ENCODE measurements at places on chromosomes 16 and 17. TPM values are rescaled to one million over a fixed set of nuclear protein-coding genes. Genes with fewer than 3 reads are reported as not detected.
A peak's percentile ranks its signal among the peaks of the same experiment; 100 is the strongest.

DNA sequence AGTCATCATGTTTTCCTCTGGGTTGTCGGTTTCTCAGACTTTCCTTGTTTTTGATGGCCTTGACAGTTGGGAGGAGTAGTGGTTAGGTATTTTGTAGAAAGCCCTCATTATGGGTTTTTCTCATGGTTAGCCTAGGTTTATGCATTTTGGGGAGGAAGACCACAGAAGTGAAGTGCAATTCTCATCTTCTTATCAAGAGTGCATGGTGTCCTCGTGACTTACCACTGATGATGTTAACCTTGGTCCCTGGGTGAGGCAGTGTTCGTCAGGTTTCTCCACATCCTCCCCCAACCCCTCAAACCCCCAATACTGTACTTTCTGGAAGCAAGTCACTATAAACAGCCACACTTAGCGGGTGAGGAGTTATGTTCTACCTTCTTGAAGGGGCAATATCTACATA, 42.3 kb downstream of the BPTF start:
- DNase-seq = no peak
- H3K27ac ChIP-seq = no peak overlapping the region
- peaks cover 32% of the 10 kb centered on the region for H3K36me3 ChIP-seq
- no peak overlapping the region for H3K4me3 ChIP-seq

DNA sequence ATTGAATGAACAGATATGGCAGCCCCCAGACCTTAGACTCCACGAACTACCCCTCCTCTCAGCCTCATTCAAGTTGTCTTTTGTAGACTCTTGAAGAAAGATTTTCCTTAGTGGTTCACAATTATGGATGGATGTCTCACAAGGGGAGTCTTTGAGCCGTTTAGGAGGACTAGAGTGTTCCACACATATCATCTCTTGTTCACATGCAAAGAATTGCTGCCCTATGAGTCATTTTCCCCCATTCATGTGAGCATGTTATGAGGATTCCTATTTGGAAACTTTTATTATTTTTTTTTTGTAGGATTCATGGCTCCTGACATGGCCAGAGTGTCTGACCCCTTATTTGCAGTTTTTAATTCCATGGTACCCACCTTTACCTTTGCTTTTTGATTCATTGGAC, 237.1 kb downstream of the SHISA9 start:
- H3K4me1 ChIP-seq = peaks cover 4% of the 10 kb centered on the region
- no peak for DNase-seq
- no peaks in the 10 kb centered on the region for H3K27me3 ChIP-seq
- H3K27ac ChIP-seq = no peak overlapping the region
- H3K36me3 ChIP-seq = no peaks in the 10 kb centered on the region

TRPV3 gene
- 1.2 TPM for total RNA-seq

- H3K27ac ChIP-seq = no peak overlapping the region
- H3K4me1 ChIP-seq = no peaks in the 10 kb centered on the region
- peaks cover 9% of the 10 kb centered on the region for H3K36me3 ChIP-seq
- H3K4me3 ChIP-seq = peak overlapping the region; percentile 79
- H3K27me3 ChIP-seq = no peaks in the 10 kb centered on the region
These were observed 1.0 kb downstream of the ORAI3 start for GRCh38 chr16:30949650-30950515.

SOCS7 gene
- 31.0 TPM for total RNA-seq

DNA sequence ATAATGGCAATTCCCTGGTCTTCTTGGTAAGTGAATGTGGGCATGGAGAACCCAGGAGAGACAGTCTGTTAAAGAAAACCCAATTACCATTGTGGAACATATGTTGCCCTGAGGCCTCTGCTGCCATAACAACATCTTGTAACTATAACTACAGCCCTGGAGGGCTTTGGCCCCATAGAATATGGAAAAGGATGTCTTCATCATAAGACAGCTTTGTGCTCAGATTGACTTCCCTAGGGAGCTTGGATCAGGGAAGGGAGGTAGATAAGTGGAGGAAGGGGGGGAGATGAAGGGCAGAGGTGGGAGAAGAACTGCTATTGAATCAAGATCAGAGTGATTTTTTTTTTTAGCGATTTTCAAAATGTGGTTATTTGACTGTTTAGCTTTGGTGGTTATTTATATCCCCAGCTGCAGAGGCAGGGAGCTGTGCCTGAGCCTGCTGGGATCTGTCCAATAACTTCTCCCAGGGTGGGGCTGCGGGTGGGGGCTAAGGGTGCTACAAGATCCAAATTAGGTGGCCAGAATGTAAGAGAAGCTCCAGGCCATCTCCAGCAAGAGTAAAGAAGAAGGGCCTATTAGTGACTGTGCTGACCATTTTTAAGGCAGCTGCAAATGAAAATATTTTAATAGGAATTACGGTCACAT, 5.3 kb upstream of the KAT7 start:
- no peaks in the 10 kb centered on the region for H3K27me3 ChIP-seq
- no peak overlapping the region for H3K4me3 ChIP-seq
- no peak for DNase-seq
- no peaks in the 10 kb centered on the region for H3K4me1 ChIP-seq
- H3K27ac ChIP-seq = no peak overlapping the region

- no peaks in the 10 kb centered on the region for H3K4me1 ChIP-seq
- no peak overlapping the region for H3K27ac ChIP-seq
- peak; percentile 54 for DNase-seq
- peaks cover 15% of the 10 kb centered on the region for H3K36me3 ChIP-seq
- no peak overlapping the region for H3K4me3 ChIP-seq
These were observed 19.4 kb upstream of the COL1A1 start for GRCh38 chr17:50220811-50221210.

DNA sequence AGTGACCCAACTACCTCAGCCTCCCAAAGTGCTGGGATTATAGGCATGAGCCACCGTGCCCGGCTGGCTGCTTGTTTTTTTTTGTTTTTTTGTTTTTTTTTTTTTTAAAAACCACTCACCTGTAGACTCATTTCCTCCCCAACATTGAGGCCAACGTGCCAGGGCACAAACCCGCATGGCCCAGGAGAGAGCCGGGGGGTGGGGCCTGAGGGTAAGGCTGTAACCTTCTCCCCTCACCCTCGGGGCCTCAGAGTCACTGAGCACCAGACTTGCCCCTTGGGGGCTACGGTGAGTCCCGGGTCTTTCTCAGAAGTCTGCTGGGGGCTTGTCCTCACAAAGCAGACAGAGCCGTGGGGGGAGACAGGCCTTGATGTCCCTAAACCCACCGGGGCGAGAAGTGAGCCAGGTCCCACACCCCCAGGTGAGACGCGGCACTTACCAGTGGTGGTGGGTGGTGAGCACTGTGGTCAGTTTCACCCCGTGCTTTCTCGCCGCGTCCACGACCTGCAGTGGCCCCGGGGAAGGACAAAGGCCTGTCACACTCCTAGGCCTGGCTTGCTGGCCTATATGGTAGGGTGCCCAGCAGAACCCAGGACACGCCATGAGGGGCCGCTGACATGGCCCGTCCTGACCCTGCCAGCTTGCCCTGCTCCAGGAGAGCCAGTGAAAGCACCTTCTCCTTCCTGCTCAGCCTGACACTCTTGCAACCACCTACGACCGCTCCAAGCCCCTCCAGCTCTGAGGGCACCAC, 4.6 kb downstream of the HAGH start:
- no peaks in the 10 kb centered on the region for H3K4me1 ChIP-seq
- no peak overlapping the region for H3K4me3 ChIP-seq
- no peak overlapping the region for H3K27ac ChIP-seq

C17orf67 gene
- 1.0 TPM for total RNA-seq

DNA sequence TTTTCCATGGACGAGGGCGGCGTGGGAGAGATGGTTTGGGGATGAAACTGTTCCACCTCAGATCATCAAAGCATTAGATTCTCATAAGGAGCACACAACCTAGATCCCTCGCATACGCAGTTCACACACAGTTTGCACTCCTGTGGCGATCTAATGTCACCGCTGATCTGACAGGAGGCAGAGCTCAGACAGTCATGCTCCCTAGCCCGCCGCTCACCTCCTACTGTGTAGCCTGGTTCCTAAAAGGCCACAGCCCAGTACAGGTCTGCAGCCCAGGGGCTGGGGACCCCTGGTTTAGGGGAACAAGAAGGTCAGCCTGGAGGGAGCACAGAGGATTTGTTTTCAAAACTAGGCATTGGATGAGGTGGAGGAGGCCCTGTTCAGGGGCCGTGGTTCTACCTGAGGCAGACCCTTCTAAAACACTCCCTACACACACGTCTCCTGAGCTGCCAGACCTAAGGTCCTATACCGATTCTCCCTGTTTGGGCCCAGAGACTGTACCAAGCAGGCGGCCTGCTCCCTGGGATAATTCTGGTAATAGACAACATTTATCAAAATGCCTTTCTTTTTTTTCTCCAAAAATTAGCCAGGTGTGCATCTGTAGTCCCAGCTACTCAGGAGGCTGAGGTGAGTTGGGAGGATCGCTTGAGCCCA, 38.6 kb downstream of the AXIN2 start:
- H3K36me3 ChIP-seq = peaks cover 2% of the 10 kb centered on the region
- DNase-seq = peak; percentile 32
- no peak overlapping the region for H3K27ac ChIP-seq
- no peak overlapping the region for H3K4me3 ChIP-seq
- no peaks in the 10 kb centered on the region for H3K4me1 ChIP-seq

PRCD gene
- total RNA-seq = 0.46 TPM

- H3K27me3 ChIP-seq = no peaks in the 10 kb centered on the region
- H3K27ac ChIP-seq = no peak overlapping the region
- H3K4me1 ChIP-seq = no peaks in the 10 kb centered on the region
- DNase-seq = no peak
- H3K4me3 ChIP-seq = no peak overlapping the region
These were observed 5.9 kb upstream of the CACNA1H start for GRCh38 chr16:1147027-1147426.

All from H9 (cell line).